ENCODE measurements at places on chromosomes 1 and 21. TPM values are rescaled to one million over a fixed set of nuclear protein-coding genes. Genes with fewer than 3 reads are reported as not detected.

GRCh38 chr21:35764586-35764985, 295.7 kb downstream of the SETD4 start:
- H3K27ac ChIP-seq: no peak overlapping the region
- H3K4me3 ChIP-seq: no peak overlapping the region
- H3K4me1 ChIP-seq: no peaks in the 10 kb centered on the region
- DNase-seq: no peak
- no peaks in the 10 kb centered on the region for H3K27me3 ChIP-seq

GRCh38 chr1:3988431-3988830, 88.4 kb upstream of the C1orf174 start:
- no peaks in the 10 kb centered on the region for H3K4me1 ChIP-seq
- no peaks in the 10 kb centered on the region for H3K36me3 ChIP-seq
- no peak overlapping the region for H3K4me3 ChIP-seq
- no peak overlapping the region for H3K27ac ChIP-seq

GRCh38 chr21:32710069-32710784, 17.6 kb downstream of the SYNJ1 start:
- H3K4me1 ChIP-seq: no peaks in the 10 kb centered on the region
- no peak overlapping the region for H3K27ac ChIP-seq
- no peaks in the 10 kb centered on the region for H3K36me3 ChIP-seq
- no peak for DNase-seq
- no peaks in the 10 kb centered on the region for H3K27me3 ChIP-seq

DNA sequence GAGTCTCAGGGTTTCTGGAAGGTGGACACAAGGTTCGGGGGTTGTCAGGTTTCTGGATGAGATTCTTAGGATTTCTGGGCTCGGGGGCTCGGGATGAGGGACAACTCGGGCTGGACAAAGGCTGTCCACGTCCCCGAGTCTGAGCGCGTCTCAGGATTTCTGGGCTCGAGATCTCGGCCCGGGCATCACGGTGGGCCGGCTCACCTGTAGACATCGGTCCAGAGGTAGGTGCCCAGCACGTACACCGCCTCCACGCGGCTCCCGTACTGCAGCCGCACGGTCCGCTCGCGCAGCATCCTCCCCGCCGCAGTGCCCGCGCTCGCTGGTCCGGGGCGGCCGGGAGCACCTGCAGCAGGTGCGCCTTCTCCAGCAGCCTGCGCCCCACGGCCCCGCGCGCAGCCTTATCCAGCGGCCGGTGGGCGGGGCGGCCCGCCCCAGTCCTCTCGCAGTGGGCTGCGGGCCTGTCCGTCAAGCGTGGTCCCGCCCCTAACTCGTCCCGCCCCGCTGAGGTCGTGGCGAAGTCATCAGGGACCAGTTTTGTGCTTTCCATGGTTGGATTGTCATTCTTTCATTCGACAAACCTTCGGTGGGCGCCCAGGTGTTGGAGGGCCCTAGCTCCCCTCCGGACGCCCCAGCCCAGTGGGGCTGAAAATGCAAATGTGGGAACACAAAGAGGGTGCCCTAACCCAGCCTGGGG, at the start of gene PADI2:
Gene PADI2, minus strand, starts transcription at position 376 of the 697 bp plus-strand sequence. Its CDS starts 80 bp downstream, at position 296.
- H3K4me1 ChIP-seq: peaks cover 21% of the 10 kb centered on the region
- DNase-seq: no peak
- H3K4me3 ChIP-seq: peak within 1 kb of the TSS; percentile 13
- no peaks in the 10 kb centered on the region for H3K36me3 ChIP-seq

- no peaks in the 10 kb centered on the region for H3K36me3 ChIP-seq
- no peak overlapping the region for H3K4me3 ChIP-seq
- H3K27me3 ChIP-seq: no peaks in the 10 kb centered on the region
- no peaks in the 10 kb centered on the region for H3K4me1 ChIP-seq
Measured at GRCh38 chr1:78355656-78356055, 135.1 kb upstream of the PTGFR start.

DNA sequence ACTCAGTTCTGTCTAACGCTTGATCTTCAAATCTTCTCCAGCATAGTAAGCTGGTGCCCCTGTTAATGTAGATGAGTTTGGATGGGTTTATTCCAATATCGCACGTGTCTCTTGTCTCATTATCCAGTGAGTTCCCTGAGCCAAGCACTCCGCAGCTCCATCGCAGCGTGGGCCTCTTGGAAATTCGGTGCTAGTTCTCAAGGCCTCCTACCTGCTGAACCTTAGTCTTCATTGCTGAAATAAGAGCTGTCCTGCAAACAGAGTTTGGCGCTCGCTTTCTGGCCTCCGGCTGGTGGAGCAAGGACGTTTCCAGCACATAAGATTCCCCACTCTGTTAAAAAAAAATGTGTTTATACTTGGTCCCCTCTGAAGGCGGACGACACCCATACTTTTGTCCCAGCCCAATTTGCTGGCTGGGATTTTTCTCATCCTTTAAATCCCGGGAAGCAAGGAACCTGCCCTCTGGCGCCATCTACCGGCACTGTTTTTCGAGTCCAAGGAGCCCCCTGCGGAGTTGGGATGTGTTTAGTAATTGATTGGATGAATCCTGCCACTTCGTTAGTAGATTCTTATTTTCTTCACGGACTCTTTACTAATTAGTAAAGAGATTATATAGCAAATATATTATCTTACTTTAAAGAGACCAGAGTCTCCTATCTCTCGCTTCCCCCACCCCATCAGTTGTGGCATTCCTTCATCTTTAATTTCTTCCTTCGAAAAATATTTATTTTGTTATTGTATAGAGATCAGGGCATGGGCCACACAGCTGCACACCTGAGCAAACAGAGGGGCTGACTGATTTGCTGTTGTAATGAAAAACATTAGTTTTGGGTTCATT, 14.7 kb downstream of the JUN start:
- DNase-seq: peak; percentile 89
- H3K4me1 ChIP-seq: peaks cover 20% of the 10 kb centered on the region
- H3K36me3 ChIP-seq: no peaks in the 10 kb centered on the region
- H3K27ac ChIP-seq: no peak overlapping the region
- no peaks in the 10 kb centered on the region for H3K27me3 ChIP-seq

DNA sequence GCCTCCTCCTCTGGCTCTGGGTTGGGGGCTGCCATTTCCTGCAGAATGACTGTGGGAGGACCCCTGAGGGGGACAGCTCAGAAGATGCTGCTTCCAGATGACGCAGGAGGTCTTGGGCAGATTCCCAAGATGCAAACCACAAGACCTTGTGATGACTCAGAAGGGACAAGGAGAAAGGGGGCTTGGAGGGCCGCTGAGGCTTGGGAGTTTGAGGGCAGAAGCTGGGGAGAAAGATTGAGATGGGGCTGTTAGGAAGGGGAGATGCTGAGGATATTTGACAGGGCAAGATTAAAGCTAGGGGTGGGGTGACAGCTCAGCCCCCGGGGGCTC, 7.5 kb downstream of the PTPRU start:
- no peak overlapping the region for H3K4me3 ChIP-seq
- no peaks in the 10 kb centered on the region for H3K36me3 ChIP-seq
- DNase-seq: peak; percentile 48
- H3K27ac ChIP-seq: no peak overlapping the region
- no peaks in the 10 kb centered on the region for H3K27me3 ChIP-seq

GRCh38 chr1:244216836-244217235, 165.8 kb downstream of the ZBTB18 start:
- H3K27me3 ChIP-seq: no peaks in the 10 kb centered on the region
- H3K4me1 ChIP-seq: peaks cover 18% of the 10 kb centered on the region
- no peak overlapping the region for H3K27ac ChIP-seq
- DNase-seq: no peak
- no peak overlapping the region for H3K4me3 ChIP-seq

DNA sequence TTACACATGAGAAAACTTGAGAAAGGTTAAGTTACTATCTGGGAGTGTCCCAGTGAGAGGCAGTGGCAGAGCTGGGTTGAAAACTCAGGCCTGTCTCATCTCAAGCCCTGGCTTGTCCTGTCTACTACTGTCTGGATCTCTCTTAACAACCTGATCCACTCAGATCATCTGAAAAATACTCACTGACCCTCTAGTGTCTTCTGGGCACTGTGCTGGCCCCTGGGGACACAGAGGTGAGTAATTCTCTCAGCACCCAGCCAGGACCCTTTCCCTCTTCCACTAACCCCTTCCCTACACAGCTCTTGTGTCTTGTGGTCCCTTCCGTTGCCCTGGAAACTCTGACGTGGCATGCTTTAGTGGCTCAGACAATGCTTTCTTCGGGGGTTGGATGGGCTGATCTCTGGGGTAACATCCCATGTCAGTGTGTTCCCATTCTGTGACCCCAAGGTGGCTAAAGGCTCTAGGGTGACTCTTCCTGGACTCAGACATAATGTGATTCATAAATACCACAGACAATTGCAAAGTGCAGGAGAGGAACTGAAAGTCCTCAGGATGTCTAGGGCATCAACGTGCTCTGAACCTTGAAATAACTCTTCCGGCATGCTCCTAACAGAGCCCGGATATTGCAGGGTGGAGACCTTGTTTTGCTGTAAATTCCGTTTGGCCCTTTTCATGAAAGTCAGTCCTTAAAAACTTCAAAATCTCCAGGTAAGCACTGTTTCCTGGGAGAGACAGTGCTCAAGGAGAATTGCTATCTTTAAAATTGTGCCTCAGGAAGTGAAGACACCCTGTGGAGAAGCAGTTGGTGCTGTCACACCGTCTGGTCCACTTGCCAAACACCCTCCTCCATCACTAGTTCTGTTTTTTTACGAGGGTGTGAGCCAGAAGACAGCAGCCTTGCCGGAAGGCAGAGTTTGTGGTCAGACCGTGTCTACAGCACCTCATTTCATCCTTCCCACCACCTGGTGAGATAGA, 4.0 kb downstream of the SHISAL2A start:
- DNase-seq: no peak
- no peaks in the 10 kb centered on the region for H3K36me3 ChIP-seq
- H3K27me3 ChIP-seq: peaks cover 16% of the 10 kb centered on the region
- H3K4me1 ChIP-seq: peaks cover 10% of the 10 kb centered on the region
- H3K27ac ChIP-seq: no peak overlapping the region
- H3K4me3 ChIP-seq: no peak overlapping the region

DNA sequence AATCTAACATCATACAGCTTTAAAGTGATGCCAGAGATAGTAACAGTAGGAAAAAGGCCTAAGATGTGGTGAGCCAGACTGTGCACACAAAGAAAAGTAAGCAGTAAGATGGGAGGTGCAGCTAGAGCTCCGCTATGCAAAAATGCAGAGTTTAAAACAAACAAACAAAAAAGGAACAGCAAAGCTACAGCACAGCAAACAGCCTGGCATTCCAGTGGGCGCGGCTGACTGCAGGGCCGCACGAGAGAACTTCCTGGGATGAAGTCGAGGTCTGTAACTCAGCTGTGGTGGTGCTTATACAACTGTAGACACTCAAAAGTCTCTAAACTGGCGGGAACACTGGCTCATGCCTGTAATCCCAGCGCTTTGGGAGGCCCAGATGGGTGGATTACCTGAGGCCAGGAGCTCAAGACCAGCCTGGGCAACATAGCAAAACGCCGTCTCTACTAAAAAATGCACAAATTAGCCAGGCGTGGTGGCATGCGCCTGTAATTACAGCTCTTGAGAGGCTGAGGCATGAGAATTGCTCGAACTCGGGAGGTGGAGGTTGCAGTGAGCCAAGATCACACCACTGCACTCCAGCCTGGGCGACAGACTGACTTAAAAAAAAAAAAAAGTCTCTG, 30.1 kb downstream of the PRDM15 start:
- no peaks in the 10 kb centered on the region for H3K4me1 ChIP-seq
- peaks cover 44% of the 10 kb centered on the region for H3K36me3 ChIP-seq
- no peak overlapping the region for H3K4me3 ChIP-seq
- no peaks in the 10 kb centered on the region for H3K27me3 ChIP-seq
- no peak for DNase-seq
- no peak overlapping the region for H3K27ac ChIP-seq

- H3K36me3 ChIP-seq: no peaks in the 10 kb centered on the region
- no peaks in the 10 kb centered on the region for H3K4me1 ChIP-seq
- H3K27me3 ChIP-seq: no peaks in the 10 kb centered on the region
- H3K27ac ChIP-seq: peak overlapping the region; percentile 95
Measured at GRCh38 chr1:37474697-37475379, 458 bp downstream of the ZC3H12A start.

DNA sequence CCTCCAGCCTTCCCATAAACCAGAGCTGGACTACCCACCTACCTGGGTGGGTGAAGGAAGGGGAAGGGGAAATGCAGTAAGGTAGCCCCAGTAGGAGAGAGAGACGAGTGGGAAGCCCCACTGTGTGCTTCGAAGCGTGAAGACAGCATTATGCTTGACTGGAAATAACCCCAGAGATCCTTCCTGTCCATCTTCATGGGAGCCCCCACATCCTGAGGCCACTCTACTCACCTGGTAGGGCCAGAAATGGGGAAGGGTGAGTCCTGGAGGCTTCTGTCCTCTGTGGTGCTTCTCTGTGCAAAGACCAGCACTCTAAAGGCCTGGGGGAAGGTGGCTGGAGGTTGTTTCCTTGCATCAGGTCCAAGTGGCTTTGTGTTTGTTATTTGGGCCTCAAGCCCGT, 10.0 kb upstream of the RASSF5 start:
- H3K4me3 ChIP-seq: no peak overlapping the region
- DNase-seq: no peak
- peaks cover 21% of the 10 kb centered on the region for H3K4me1 ChIP-seq

- H3K4me1 ChIP-seq: no peaks in the 10 kb centered on the region
- no peak overlapping the region for H3K27ac ChIP-seq
- H3K27me3 ChIP-seq: peaks cover 4% of the 10 kb centered on the region
Measured at GRCh38 chr1:158434741-158435140, 8.7 kb upstream of the OR10K2 start.

TSPAN2 gene
- 61.5 TPM for total RNA-seq

PAQR7 gene
- 4.3 TPM for total RNA-seq

BEST4 gene
- not detected for total RNA-seq

PDC gene
- total RNA-seq: not detected

HMCN1 gene
- total RNA-seq: 7.1 TPM

TIAM1 gene
- 16.4 TPM for total RNA-seq
